ENCODE measurements at places on chromosomes 2 and 18. TPM values are rescaled to one million over a fixed set of nuclear protein-coding genes. Genes with fewer than 3 reads are reported as not detected.

Gene MAP3K19
- not detected for polyA plus RNA-seq

- H3K4me3 ChIP-seq: no peak overlapping the region
- H3K4me1 ChIP-seq: peaks cover 28% of the 10 kb centered on the region
- no peak overlapping the region for H3K27ac ChIP-seq
- H3K36me3 ChIP-seq: no peaks in the 10 kb centered on the region
These were observed 162.1 kb downstream of the BCL2 start for GRCh38 chr18:63157293-63158011.

DNA sequence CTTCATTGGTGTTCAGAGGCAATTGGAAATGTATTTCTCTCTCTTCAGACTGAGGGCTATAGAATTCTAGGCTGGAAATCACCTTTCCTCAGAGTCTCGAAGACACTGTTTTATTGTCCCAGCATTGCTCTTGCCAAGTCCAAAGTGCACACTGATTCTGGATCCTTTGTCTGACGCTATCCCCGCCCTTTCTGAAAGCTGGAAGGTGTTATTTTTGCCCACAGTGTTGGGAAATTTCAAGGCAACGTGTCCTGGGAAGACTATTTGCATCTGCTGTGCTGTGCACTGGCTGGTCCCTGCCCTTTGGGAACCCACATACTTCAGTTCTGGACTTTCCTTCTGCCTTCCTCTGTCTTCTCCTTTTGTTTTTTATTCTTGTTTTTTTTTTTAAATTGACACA lies 190.8 kb downstream of the SH3BP4 start:
- no peak overlapping the region for H3K4me3 ChIP-seq
- no peaks in the 10 kb centered on the region for H3K4me1 ChIP-seq
- H3K27ac ChIP-seq: peak overlapping the region; percentile 73
- H3K27me3 ChIP-seq: peaks cover 3% of the 10 kb centered on the region
- DNase-seq: peak; percentile 71
- H3K36me3 ChIP-seq: no peaks in the 10 kb centered on the region

Gene LYPD1
- 17.4 TPM for polyA plus RNA-seq

- no peaks in the 10 kb centered on the region for H3K4me1 ChIP-seq
- no peak overlapping the region for H3K27ac ChIP-seq
- no peak overlapping the region for H3K4me3 ChIP-seq
- DNase-seq: no peak
- no peaks in the 10 kb centered on the region for H3K36me3 ChIP-seq
These were observed 31.7 kb downstream of the CABLES1 start for GRCh38 chr18:23166891-23167541.

Gene ICA1L
- 5.1 TPM for polyA plus RNA-seq

GRCh38 chr2:58146707-58147106 lies 94.4 kb downstream of the FANCL start:
- no peaks in the 10 kb centered on the region for H3K4me1 ChIP-seq
- H3K27me3 ChIP-seq: no peaks in the 10 kb centered on the region
- H3K36me3 ChIP-seq: no peaks in the 10 kb centered on the region
- no peak overlapping the region for H3K4me3 ChIP-seq
- no peak overlapping the region for H3K27ac ChIP-seq
